Stimulated activated CD8-positive, alpha-beta memory T cell treated with anti-CD3 and anti-CD28 coated beads, Interleukin-2, amount 100 ng/mL, for 1 hour (primary cell): ENCODE measurements at places on chromosomes 3 and 15.

DNA sequence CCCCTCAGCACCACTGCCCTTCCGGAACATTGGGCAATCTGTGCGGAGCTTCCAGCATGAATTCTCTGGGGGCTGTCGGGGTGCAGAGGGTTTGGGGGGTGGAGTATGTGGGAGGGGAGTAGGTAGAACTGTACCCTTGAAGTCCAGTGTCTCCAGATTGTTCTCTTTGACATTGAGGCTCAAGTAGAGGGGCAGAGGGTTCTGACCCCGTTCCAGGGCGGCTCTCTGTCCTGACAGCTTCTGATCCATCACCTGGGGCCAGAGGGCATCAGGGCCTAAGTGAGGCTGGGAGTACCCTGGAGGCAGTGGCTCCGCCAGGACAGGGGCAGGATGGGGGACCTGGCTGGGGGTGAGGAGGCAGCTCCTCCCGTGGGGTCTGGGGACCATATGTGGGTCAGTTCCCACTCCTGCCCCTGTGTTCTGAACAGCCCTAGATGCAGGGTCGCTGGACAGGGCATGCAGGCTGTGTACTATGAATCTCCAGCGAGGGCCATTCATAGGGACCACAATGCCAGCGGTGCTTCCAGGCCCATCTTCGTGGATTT lies 22.1 kb downstream of the PLA2G4D start:
- DNase-seq = no peak

- DNase-seq = no peak
Observed at GRCh38 chr15:86725628-86726027, 646.0 kb downstream of the AGBL1 start.

DNA sequence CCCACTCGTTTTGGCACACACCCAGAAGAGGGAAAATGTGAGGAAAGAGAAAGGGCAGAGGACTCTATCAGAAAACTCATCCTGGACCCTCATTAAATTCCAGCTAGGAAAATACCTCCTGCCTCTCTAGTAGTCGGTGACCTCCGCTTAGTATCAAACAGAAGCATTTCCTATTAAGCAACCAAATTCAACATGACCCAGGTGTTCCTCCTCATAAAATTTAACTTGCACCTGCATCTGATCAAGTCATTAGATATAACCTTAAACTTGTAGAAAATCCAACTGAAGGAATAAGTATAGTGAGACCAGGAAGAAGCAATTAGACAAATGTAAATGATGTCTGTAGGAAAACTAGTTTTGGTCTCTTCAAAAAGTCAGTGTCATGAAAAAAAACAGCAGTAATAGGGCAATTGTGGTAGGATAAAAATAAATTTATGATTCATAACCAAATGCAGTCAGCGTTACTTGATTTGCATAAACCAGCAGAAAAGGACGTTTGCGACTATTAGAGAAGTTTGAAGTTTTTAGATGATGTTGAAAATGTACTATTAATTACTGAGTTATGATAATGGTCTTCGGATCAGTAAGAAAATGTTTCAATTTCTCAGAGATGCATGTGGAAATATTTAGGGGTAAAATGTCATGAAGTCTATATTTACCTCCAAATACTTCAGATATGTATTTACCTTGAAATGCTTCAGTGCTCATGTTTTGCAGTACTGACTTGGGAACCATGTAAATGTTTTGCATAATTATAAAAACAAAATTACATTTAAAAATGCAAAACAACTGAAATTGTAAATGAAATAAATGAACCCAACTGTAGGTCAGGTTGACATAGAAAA lies 44.6 kb downstream of the LDHAL6B start:
- DNase-seq = no peak

DNA sequence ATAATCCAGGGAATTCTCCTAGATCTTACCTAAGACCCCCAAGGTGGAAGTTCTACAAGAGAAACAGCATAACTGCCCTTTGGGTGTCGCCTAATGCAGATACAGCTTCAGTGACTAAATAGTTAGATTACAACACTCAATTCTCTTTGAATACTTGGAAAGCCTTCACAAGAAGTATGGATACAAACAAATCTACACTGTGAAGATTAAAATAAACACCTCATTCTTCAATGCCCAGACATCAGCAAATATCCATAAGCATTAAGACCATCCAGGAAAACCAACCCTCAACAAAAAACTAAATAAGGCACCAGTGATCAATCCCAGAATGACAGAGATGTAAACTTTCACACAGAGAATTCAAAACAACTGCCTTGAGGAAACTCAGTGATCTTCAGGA lies 963.2 kb downstream of the PLOD2 start:
- no peak for DNase-seq

DNA sequence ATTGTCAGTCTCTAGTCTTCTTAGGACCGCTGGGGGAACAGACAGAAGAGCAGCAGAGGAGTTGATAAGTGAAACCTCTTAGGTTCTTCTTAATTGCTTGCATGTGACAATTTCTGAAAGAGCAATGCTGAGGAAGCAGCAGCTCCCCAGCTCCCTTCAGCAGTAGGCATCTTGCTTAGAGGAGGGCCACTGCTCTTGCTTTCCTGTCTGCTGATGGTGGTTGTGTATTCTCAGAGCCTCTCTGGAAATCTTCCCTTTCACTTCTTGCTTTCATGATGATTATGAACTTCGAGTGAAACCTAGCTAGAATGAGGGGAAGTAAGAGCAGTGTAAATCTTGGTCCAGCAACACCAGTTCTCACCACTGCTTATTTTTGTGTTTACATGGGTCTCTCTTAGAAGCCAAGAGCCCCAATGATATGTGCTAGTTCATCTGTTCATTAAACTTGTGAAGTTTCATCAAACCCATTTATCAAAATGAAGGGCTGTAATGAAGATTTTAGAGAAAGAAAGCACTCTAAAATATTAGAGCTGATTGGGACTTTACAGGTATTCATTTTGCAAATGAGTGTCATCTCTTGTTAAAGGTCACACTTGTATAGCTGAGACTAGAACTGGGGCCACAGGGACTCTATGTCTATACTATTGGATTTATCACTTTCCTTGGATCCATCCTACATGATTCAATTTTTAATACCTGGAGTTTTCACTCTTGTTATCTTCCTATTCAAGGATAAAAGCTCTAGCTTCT lies 246.7 kb downstream of the LPP start:
- no peak for DNase-seq

GRCh38 chr3:86995537-86995936 lies 4.6 kb upstream of the VGLL3 start:
- no peak for DNase-seq

DNA sequence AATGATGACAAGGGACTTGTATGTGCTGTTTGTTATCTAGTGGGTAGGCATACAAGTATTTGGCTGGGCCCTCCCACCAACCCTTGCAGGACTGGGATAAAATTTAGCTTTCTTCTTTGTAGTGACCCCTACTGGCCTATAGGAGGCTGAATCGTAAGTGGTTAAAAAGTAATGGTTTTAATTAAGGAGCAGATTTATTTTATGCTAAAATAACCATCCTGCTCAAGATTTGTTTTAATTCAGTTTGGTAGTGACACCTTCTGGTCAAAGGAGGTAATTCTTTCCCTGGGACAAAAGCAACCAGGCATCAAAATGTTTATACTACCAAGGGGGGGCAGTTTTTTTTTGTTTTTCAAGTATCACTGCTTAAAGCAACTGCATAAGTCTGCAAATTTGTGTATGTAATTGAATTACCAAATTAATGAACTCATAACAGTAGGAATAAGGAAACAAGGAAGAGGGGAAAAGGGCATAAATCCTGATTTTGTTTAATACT lies 70.7 kb downstream of the TOP2B start:
- DNase-seq = no peak

DNA sequence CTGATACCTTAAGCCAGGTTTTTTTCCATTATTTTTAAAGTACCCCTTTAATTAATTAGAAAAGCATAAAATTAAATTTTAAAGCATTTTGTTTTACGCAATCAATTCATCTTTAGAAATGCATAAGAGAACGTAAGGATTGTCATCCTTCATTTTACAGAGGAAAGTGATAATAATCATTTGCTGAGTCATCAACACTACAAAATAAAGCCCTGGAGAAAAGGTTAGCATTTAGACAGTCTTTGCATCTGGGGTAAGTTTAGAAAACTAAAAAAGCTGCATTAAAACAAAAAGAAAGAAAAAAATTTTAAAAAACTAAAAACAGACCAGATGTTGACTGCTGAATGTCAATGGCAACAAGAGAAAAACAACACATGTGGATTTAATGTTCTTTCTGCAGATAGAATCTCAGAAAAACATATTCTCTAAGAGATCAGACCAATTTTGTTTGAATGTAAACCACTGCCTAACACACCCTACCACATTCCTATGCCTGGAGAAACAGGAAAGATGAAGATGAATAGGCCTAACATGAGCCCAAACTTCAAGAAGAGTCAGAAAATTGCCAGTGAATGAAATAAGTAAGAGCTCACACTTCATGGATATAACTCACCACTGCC lies 59.9 kb downstream of the SUCNR1 start:
- no peak for DNase-seq

GRCh38 chr3:126557761-126558160 lies 971 bp downstream of the C3orf22 start:
- DNase-seq = no peak

DNA sequence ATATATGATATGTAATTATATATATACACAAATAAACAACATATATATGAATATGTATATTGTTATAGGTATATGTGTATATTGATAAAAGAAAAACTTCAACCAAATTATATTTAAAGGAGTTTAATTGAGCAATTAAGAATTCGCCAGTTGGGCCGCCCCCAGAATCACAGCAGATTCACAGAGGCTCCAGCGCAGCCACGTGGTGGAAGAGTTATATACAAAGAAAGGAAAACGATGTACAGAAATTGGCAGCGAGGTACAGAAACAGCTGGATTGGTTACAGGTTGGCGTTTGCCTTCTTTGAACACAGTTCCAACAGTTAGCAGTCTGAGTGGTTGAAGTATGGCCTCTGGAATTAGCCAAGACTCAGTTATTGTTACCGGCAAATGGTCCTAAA lies 137.3 kb upstream of the SLC24A5 start:
- DNase-seq = no peak

- DNase-seq = no peak
Observed at GRCh38 chr3:40302784-40303183, 6.7 kb upstream of the EIF1B start.

GRCh38 chr15:77032052-77032646 lies 37.2 kb downstream of the PSTPIP1 start:
- DNase-seq = no peak

GRCh38 chr3:66272016-66272415 lies 51.2 kb downstream of the SLC25A26 start:
- no peak for DNase-seq

DNA sequence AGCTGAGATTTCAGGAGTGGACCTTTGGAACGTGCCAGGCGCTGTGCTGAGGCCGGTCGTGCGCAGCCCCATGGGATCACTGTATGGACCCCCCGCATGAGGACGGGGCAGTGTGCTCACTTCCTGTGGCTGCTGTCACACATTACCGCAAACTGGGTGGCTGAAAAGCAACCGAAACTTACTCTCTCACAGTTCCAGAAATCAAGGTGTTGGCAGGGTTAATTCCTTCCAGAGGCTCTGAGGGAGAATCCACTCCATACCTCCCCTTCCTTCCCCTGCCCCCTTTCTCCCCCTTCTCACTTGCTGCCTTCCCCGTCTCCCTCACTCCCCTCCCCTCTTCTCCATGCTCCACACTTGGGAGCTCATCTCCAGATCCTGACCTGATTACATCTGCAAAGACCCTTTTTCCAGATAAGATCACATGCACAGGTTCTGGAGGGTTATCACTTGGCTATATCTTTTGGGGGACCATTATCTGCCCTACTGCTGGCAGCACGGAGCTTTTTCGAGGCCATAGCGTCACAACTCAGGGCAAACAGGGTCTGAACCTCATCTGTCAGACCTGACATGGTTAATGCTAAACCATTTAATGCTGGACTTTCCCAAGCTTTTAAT lies 41.2 kb downstream of the KLF13 start:
- DNase-seq = no peak

DNA sequence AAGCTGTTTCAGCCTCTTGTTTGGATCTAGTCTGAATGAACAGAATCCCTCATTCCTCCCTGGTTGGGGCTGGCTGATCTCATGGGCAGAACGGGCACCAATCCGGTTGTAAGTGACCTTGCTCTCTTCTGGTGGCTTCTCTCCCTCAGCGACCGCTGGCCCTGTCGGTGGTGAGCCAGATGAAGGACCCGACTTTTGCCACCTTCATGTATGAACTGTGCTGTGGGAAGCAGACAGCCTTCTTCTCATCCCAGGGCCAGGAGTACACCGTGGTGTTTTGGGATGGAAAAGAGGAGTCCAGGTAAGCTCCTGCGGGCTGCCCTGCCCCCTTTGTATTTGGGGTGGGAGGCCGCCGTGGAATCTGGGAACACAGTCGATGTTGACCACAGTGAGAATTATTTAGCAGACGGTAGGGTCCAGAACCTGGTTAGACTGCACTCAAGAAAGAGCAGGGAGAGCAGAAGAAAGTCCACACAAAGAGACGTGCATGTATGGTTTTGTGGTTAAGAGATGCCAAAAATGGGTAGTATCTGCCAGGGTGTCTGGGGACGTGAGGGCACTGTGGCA lies 138.8 kb downstream of the LRRK1 start:
- no peak for DNase-seq

DNA sequence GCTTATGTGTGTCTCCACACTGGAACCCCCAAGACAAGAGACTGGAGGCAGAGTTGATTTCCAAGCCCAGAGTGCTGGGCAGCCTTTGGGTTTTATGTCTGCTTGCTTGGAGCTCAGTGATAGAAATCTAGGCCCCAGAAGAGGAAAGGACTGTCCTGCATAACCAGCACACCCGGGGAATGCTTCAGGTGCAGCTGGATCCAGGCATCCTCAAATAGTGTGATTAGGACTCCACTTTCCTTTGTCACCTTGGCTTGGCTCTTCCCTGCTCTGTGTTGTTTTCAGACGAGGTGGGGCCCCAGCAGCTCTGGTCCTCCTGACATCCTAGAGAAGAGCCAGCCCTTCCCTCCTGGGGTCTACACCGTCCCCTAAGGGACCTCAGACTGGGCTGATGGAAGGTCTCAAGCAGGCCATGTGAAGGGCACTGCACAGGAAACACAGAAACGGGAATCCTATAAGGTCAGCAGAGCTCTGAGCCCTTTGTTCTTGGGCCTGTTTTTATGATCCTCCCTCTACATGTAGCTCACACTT lies 143.7 kb downstream of the TJP1 start:
- no peak for DNase-seq

GRCh38 chr3:40677321-40677720 lies 152.6 kb downstream of the ZNF621 start:
- no peak for DNase-seq

DNA sequence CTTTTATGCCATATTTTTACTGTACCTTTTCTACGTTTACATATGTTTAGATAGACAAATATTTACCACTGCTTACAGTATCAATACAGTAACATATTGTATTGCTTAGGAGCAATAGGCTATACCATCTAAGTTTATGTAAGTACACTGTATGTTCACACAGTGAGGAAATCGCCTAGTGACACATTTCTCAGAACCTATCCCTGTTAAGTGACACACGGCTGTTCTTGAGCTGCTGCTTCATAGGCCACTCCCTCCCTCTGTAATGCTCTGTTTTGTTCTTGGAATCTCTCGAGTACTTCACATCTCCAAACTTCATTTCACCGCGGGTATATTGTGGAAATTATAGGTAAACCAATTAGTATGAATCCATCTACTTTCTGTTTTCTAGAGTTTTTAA lies 13.4 kb upstream of the SELENOT start:
- no peak for DNase-seq

GRCh38 chr3:1092061-1092460 lies 763 bp upstream of the CNTN6 start:
- DNase-seq = no peak
